ENCODE measurements at places on chromosomes 3 and 15.
A peak's percentile ranks its signal among the peaks of the same experiment; 100 is the strongest.

DNA sequence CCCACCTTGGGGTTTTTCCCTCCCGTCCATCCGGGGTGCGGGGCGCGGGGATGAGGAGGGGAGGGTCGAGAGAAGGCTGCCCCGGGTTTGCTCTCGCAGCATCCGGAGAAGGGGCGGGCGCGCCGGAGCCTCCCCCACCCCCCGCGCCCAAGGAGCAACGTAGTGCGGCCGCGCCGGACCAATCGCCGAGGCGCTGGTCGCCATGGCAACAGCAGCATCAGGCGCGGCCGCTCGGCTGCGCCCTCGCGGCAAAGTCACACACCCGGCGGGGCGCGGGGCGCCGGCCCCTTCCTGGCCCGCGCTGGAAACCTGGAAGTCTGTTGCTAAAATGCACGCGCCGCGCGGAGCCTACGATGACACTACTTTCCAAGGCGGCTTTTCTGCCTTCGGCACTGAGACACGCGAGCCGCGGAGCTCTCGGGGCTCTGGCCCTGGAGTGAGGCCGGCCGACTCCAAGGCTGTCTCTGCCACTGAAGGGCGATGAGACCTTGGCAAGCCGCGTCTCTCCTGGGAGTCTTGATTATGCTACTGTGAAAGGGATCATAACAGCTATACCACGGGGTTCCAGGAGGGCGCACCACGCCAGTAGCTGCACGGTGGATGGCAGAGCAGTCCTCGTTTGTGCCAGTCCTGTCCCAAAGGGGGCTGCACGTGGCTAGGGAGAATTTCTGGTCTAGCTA is at the start of gene IQSEC1:
Gene IQSEC1, minus strand, starts transcription at position 104 of the 680 bp plus-strand sequence. CDS start 415 bp downstream, outside the sequence.
- peak; percentile 16 for DNase-seq

DNA sequence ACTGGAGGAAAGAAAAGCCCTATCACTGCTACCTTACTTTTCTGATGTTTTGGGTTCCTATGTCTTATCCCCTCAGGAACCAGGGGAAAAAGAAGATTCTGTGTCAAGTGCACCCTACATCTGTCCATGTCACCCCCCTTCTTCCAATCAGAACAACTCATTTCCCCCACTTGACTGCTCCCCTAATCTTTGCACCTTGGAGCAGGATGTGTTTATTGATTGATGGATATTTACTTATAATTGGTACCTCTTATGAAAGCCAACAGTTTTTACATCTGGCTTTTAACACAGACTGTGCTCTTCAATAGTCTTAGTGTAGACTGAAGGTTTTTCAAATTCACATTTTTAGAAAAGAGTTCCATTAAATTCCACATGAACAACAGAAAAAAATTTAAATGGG is 33.3 kb downstream of the LIPC start:
- DNase-seq = no peak

DNA sequence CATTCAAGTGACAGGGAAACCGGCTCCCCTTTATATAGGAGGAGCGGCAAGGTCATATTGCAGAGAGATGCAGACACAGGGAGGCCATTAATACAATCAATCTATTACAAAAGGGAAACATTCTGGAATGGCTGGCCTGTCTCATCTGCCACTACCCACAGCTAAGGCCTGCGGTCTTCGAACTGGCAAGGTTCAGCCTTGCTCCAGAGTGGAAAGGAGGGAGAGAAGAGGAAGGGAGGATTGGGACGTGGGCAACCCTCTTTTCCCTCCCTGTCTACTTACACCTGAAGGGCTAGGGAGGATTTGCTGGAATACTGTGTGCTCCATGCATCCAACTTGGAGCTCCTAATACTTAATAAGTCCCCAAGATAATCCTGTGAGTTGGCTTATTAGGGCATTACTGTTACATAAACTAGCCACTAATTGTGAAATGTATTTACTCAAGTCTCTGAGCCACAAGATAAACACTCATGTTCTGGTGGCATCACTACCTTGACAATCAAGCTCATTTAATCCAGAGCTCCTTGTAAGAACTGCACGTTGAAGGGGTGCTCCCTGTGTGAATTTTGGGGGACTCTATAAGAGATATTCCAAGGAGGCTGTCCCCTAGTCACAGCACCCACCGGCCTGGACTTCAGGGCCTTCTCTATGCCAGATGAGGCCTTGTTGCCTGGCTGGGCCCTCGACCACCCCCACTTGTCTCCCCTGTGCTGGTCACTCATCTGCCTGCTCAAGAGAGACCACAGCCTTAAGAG is 19.7 kb upstream of the CCDC174 start:
- no peak for DNase-seq

GRCh38 chr3:159763602-159764489 is 224.8 kb upstream of the IL12A start:
- DNase-seq = peak; percentile 39

GRCh38 chr15:70030851-70031250 is 66.9 kb downstream of the TLE3 start:
- DNase-seq = no peak

- DNase-seq = no peak
Measured at GRCh38 chr3:80050826-80051601, 283.2 kb upstream of the ROBO1 start.

Measured in ascending aorta (tissue), 2 donors.